ENCODE measurements at places on chromosomes 12 and 14.
A peak's percentile ranks its signal among the peaks of the same experiment; 100 is the strongest.

DNA sequence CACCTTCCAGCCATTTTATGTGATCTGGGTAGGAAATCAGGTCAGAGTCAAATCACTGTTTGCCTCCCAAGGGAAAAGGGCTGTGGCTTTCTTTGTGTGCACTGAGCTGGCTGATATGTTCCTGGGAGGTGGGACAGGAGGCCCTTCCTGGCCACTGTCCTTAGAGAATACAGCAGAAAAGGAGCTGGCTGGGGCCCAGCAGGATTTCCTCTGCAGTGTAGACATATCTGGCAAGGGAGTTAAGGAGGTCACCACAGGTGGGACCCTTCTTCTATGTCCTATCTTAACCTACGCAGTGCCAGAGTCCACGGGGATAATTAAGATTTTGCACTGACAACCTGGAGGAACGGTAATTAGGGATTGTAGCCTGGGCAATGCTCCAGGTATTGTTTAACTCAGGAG lies 145.3 kb downstream of the NTF3 start:
- DNase-seq = no peak

DNA sequence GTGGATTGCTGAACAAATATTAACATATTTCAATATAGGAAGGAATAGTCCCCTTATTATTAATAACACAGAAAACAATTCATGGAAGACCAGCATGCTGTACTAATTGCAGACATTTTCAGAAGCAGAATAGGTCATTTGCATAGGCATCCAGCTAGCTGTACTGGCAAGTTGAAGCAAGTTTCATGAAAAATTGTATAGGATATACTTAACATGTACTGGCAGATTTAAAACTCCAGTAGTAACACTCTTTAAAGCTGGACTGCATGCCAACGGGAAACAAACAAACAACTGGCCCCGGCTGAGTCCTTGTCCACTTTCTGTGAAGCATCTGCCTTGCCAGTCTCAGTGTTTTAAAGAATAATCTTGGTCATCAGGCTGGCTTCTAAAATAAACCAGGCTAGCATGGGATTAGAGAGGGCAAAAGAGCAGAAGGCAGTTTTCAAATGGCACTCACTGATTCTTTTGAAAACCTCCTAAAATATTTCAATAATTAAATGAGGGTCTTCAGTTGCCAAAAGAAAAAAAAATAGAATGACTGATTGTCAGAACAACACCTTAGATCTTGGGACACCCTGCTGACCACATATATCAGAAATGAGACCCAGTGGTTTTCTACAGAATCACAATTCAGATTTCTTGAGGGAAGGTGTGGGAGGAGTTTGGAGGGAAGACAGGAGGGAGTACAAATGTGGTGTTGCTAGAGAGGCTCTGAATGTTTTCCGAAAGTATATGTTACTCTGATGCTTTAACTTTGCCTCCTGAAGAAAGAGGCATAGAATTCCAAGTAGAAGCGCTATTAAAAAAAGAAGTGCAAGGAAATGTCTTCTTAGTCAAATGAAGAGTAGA lies 122.5 kb upstream of the KRAS start:
- DNase-seq = no peak

GRCh38 chr12:79217306-79217705 lies 352.7 kb downstream of the SYT1 start:
- no peak for DNase-seq

GRCh38 chr12:32240831-32241230 lies 134.2 kb downstream of the BICD1 start:
- DNase-seq = no peak

GRCh38 chr12:106369624-106370346 lies 12.2 kb downstream of the POLR3B start:
- DNase-seq = no peak

- DNase-seq = no peak
Observed at GRCh38 chr12:77571127-77571526, 259.6 kb upstream of the NAV3 start.

DNA sequence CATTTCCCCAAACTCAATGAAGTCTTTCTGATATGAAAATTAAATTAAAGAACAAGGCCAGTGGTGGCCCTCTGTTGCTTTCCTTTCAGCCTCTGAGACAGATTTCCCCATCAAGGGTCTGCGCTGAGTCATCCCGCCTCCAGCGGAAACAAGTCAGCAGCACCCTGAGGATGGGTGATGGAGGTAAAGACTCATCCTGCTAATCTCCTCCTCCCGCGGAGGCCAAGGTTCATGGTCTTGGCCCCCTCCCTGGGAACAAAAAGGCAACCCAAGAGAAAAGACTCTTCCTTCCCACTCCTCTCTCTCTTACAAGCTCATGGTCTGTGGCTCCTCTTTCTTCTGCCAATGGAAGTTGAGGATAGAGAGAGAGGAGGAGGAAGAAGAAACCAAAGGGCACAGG lies 9.0 kb upstream of the NUMB start:
- no peak for DNase-seq

DNA sequence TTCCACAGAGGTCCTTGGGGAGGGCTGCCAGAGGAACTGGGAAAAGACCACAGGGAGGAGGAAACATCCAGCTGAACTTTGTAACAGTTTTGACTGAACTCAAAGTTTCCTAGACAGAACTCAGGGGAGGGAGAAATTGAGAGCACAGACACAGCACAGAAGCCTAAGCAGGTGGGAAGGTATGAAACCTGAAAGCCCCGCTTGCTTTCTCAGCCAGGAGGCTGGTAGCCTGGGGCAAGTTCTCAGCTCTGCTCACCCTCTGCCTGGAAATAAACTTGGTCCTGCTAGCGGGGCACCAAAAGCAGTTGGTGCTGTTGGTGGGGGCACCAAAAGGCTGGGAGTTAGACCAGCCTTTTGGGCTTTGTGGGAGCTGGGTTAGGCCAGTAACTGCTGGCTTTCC lies 25.9 kb upstream of the OR4E1 start:
- DNase-seq = no peak

- DNase-seq = no peak
Observed at GRCh38 chr14:22488522-22489243, 100.3 kb downstream of the DAD1 start.

- DNase-seq = no peak
Observed at GRCh38 chr12:27009881-27010301, 4.3 kb downstream of the TM7SF3 start.

DNA sequence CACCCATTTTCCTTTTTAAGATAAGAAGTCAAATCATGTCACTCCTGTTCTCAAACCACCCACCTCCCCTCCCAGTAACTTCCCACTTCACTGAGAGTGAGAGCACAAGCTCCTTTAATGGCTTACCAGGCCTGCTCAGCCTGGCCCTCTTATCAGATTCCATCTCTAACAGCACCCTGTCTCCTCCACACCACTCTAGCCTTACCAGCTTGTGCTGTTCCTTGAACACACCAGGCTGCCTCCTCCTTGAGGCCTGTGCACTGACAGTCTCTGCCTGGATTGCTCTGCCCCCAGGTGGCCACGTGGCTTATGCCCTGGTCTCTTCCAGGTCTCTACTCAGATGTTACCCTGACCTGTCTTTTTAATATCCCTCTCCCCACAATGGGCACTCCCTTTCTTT lies 40.1 kb upstream of the EVL start:
- DNase-seq = peak; percentile 36

Data from head of caudate nucleus (tissue), 42 donors.